B cell (primary cell): ENCODE measurements at places on chromosomes 5 and 9. TPM values are rescaled to one million over a fixed set of nuclear protein-coding genes. Genes with fewer than 3 reads are reported as not detected.

- peak overlapping the region; percentile 96 for H3K27ac ChIP-seq
- peaks cover 5% of the 10 kb centered on the region for H3K36me3 ChIP-seq
- peak overlapping the region; percentile 81 for H3K4me3 ChIP-seq
- peak; percentile 88 for DNase-seq
- H3K4me1 ChIP-seq: peaks cover 30% of the 10 kb centered on the region
Observed at GRCh38 chr9:129962889-129963703, 79.9 kb downstream of the FNBP1 start.

DNA sequence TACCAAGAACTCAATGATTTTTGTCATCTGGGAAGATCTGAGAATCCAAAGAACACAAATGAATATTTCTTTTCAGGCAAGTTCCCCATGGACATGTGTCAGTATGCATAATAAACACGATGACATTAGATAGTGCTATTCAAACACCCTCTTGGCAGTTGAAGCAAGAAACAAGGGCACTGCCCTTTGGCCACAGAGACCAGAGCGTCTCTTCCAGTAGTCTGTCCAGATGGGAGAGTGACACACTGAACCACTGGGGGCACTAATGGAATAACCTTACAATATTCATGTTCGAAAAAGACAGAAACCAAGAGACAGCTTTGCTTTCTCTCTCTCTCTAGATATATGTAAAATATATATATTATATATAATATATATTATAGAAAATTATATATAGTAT, 301.9 kb downstream of the CTNND2 start:
- H3K27ac ChIP-seq: no peak overlapping the region

GRCh38 chr5:169091396-169091980, 209.5 kb downstream of the SLIT3 start:
- no peak overlapping the region for H3K4me3 ChIP-seq
- no peaks in the 10 kb centered on the region for H3K4me1 ChIP-seq
- H3K27me3 ChIP-seq: no peaks in the 10 kb centered on the region
- no peak overlapping the region for H3K27ac ChIP-seq
- no peak for DNase-seq

DNA sequence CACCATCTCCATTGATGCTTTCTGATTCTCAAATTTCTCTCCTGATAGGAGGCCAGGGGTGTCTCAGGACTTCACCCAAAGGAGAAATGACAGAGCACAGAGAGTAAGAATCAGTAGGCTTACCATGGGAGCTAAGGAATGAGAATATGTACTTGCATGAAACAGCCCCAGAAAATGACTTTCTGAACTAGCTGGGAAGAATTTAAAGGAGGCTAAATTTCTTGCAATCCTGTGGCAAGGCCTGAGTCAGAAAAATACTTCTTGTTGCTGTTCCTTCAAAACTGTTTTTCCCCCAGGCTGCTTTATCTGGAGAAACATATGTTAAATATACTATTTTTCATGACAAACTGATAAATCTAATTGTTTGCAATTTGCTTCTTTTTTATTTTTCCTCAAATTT, 53.4 kb upstream of the FBXL7 start:
- DNase-seq: no peak
- H3K27ac ChIP-seq: no peak overlapping the region
- no peaks in the 10 kb centered on the region for H3K36me3 ChIP-seq
- no peak overlapping the region for H3K4me3 ChIP-seq
- no peaks in the 10 kb centered on the region for H3K4me1 ChIP-seq

DNA sequence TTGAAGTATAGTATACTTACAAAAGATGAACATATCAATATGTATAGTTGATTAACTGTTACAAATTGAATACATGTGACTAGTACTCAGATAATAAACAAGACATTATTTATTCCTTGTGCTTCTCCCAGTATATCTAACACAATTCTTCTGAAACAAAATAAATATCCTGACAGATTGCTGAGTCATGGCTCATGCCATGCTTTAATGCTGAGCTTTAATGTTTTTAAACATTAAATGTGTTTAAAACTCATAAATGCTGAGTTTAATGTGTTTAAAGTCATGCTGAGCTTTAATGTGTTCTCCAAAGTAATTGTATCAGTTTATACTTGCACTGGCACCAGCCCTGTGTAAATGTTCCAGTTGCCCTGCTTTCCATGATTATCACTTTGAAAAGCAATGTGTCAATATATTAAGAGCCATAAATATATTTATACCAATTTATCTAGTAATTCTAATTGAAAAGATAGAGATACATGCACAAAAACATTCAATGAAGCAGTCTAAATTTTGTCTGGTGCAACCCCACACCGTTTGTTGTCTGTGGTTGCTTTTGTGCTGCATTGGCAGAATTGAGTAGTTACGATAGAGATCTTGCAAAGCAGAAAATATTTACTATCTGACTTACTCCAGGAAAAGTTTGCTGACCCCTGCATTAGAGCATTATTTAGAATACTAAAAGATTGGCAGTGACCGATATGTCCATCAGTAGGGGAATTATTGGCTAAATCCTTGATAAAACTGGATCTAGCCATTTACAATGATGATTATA, 15.7 kb downstream of the KIAA1958 start:
- no peak overlapping the region for H3K27ac ChIP-seq
- DNase-seq: no peak
- H3K4me1 ChIP-seq: no peaks in the 10 kb centered on the region
- no peaks in the 10 kb centered on the region for H3K36me3 ChIP-seq

DNA sequence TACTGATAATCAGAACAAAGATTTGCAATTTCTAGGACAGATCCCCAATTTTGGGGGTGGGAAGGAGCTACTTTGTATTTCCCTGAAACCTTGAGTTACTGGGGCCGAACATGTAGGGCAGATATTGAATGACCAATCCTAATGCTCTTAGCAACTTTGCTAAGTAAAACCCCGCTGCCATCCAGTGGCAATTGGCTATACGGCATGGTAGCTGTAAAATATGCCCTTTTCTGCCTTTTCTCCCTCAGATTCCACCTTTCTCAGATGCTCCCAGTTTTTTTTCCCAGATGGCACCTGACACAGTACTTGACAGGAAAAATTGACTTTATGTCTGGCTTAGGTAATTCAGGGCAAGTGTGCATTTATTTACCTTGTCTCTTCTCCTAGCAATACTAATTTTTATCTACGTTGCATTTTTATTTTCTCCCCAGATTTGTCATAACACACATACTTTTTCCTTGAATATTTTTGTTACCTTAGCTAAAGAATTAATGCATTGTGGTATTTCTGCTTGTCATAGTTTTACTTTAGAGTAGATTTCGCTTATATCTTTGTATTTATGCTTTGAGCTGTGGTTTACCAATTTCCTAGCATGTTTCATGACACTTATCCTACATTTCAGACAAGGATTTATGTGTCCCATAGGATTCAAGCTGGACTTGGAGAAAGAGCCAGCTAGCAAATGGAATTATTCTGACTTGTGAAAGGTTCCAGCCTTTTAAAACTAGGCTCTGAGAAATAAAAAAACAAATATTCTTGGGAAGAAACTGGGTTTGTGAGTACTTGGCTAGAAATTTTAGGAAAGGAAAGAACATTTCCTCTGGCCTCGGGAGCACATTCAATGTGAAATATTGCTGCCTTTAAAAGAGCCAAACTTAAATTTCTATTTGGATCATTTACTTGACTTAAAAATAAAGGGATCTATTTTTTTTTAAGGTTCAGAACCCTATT, 37.4 kb downstream of the PIK3R1 start:
- no peak overlapping the region for H3K4me3 ChIP-seq
- no peak overlapping the region for H3K27ac ChIP-seq
- no peaks in the 10 kb centered on the region for H3K36me3 ChIP-seq

GRCh38 chr5:71701407-71701806, 17.7 kb upstream of the CARTPT start:
- no peak overlapping the region for H3K27ac ChIP-seq
- no peaks in the 10 kb centered on the region for H3K27me3 ChIP-seq
- DNase-seq: no peak
- H3K4me1 ChIP-seq: no peaks in the 10 kb centered on the region
- H3K36me3 ChIP-seq: no peaks in the 10 kb centered on the region

DNA sequence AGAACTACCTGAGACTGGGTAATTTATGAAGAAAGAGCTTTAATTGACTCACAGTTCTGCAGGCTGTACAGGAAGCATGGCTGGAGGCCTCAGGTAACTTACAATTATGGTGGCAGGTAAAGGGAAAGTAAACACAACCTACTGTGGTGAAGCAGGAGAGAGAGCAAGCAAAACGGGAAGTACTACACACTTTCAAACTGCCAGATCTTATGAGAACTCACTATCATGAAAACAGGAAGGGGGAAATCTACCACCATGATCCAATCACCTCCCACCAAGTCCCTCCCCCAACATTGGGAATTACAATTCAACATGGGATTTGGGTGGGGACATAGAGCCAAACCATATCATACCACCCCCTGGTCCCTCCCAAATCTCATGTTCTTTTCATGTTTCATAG, 58.7 kb upstream of the GPR151 start:
- no peak for DNase-seq
- H3K4me3 ChIP-seq: no peak overlapping the region
- no peaks in the 10 kb centered on the region for H3K4me1 ChIP-seq
- H3K27me3 ChIP-seq: no peaks in the 10 kb centered on the region

DNA sequence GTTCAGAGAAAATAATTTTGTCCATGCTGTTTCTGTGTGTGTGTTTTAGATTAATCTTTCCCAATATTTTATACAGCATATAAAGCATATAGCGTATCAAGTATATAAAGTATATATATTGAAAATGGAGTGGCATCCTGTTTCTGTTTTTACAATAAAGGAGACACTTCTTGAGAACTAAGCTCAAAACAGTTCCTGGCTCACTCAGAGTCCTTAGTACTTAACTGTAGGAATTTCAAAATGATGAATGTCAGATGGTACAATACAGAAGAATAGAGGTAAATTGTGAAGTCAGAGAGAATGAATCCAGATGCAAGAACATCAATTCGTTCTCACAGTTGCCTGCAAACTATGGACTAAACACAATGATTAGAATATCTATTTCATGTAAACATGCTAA, 68.7 kb upstream of the TAS2R1 start:
- no peaks in the 10 kb centered on the region for H3K4me1 ChIP-seq
- H3K27ac ChIP-seq: no peak overlapping the region
- no peak overlapping the region for H3K4me3 ChIP-seq
- no peaks in the 10 kb centered on the region for H3K27me3 ChIP-seq
- no peak for DNase-seq

- H3K36me3 ChIP-seq: peaks cover 3% of the 10 kb centered on the region
- no peaks in the 10 kb centered on the region for H3K27me3 ChIP-seq
- no peak overlapping the region for H3K4me3 ChIP-seq
- peaks cover 41% of the 10 kb centered on the region for H3K4me1 ChIP-seq
- no peak overlapping the region for H3K27ac ChIP-seq
Observed at GRCh38 chr5:14260637-14261036, 117.5 kb downstream of the TRIO start.

- H3K4me1 ChIP-seq: no peaks in the 10 kb centered on the region
- no peak overlapping the region for H3K4me3 ChIP-seq
- H3K27ac ChIP-seq: no peak overlapping the region
- H3K27me3 ChIP-seq: no peaks in the 10 kb centered on the region
- DNase-seq: no peak
Observed at GRCh38 chr5:135069895-135070657, 36.0 kb upstream of the PITX1 start.

DNA sequence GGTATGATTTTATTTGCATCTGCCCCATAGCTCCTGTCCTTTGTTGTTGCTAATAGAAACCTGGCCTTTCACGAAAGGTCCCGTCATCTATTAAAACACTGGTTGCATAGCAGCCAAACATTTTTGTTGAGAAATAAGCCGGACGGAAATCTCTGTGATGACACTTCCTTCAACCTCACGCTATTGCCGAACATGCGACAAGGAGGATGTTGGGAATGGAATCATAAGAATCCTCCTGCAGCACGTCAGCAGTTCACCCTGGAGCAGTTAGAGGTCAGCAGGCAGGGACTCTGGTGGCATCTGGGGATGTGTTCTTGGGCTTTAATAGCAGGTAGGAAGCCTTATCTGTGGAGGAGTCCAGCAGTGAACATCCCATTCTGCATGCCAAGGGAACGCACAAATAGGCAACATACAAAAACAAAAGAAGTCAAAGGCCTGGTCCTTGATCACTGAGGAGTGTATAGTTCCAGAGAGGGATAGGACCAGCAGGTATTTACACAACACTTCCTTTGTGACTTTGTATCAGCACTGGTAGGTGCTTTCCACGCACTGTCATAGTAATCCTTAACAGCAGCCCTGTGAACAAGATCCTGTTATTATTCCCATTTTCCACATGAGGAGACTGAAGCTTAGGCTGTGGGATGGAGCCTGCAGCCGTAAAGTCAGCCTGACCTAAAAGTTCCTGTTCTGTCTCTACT, 33.4 kb downstream of the ARHGAP26 start:
- DNase-seq: no peak
- no peak overlapping the region for H3K4me3 ChIP-seq
- H3K4me1 ChIP-seq: peaks cover 51% of the 10 kb centered on the region
- no peaks in the 10 kb centered on the region for H3K36me3 ChIP-seq
- no peaks in the 10 kb centered on the region for H3K27me3 ChIP-seq

- H3K27ac ChIP-seq: no peak overlapping the region
- DNase-seq: no peak
- H3K4me1 ChIP-seq: no peaks in the 10 kb centered on the region
- no peak overlapping the region for H3K4me3 ChIP-seq
- H3K36me3 ChIP-seq: no peaks in the 10 kb centered on the region
Observed at GRCh38 chr9:20380546-20380945, 241.8 kb downstream of the MLLT3 start.

- no peak overlapping the region for H3K4me3 ChIP-seq
- H3K27me3 ChIP-seq: no peaks in the 10 kb centered on the region
- H3K4me1 ChIP-seq: peaks cover 23% of the 10 kb centered on the region
- H3K27ac ChIP-seq: no peak overlapping the region
- H3K36me3 ChIP-seq: no peaks in the 10 kb centered on the region
Observed at GRCh38 chr5:10572451-10572850, 8.6 kb downstream of the ANKRD33B start.

DNA sequence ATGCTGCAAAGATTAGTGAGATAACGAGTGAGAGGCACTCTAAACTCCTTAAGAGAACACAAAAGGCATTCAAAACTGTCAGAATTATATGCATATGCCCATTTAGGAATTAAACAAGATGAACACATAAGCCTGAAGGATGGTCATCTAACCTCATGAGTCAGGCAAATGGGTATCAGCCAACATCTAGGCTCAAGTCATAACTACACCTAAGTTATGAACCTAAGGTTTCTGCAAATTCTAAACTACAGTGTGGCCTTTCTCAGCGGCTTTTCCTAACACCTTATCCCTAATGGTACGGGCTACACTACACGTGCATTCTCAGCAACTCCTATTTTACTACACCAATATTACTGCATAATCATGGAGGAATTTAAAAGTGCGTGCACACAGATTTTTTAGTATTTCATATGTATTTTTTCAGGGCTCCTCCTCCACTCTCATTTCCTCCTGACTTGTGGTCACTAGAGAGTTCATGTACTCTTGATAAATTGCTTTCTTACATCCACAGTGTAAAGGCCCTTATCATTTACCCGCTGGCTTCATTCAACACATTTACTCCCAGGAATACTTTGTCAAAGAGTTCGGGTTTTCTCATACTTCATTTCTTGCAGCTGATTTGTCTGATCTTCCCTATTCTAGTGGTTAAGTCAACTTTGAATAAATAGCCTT, 316.5 kb downstream of the BNC2 start:
- H3K4me1 ChIP-seq: no peaks in the 10 kb centered on the region
- H3K27ac ChIP-seq: no peak overlapping the region
- H3K27me3 ChIP-seq: no peaks in the 10 kb centered on the region
- DNase-seq: no peak

DNAH5 gene
- total RNA-seq: not detected in 2 replicates

CTNND2 gene
- not detected in 2 replicates for total RNA-seq

SHOC1 gene
- not detected in 2 replicates for total RNA-seq

LHX6 gene
- total RNA-seq: not detected in 2 replicates
